Globus pallidus (tissue), 1 donor: ENCODE measurements at places on chromosomes 1 and 21.
A peak's percentile ranks its signal among the peaks of the same experiment; 100 is the strongest.

- no peak for DNase-seq
Observed at GRCh38 chr1:21251773-21252471, 38.3 kb downstream of the ECE1 start.

DNA sequence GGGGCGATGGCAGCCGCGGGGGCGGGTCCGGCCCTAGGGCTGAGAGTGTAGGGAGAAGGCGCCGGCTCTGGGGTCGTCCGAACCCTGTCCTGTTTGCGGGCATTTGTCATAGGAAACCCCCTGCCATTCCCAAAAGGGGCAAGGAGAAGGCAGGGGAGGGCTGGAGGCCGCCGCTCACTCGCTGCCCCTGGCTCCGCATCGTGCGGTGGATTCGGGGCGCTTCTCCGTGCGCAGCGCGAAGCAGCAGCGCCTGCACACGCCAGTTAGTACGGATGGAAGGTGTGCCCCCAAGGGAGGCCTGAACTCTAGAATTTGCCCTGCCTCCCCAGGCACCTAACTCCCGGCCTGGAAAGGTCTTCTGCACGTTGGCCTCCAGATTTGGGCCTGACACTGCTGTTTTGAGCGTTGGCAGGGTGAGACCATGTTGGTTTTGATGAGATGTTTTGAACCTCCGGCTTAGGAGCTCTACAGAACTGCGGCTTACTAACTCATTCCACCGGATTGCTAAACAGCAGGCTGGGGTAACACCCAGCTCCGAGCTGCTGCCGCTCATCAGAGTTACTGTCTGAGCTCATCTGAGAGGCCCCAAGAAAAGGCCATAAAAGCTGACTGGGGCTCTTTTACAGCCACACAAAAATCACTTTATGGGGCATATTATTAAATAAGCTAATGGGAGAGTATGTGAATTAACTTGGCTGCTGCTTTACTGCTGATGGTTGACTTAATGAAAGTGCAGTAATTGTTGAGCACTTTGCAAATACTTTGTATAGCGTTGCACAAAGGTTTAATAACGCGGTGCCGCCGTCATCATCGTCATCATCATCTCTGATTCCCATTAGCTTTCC lies 987 bp downstream of the GPR137B start:
- peak; percentile 20 for DNase-seq

- no peak for DNase-seq
Observed at GRCh38 chr1:39003794-39004193, 12.7 kb downstream of the AKIRIN1 start.

DNA sequence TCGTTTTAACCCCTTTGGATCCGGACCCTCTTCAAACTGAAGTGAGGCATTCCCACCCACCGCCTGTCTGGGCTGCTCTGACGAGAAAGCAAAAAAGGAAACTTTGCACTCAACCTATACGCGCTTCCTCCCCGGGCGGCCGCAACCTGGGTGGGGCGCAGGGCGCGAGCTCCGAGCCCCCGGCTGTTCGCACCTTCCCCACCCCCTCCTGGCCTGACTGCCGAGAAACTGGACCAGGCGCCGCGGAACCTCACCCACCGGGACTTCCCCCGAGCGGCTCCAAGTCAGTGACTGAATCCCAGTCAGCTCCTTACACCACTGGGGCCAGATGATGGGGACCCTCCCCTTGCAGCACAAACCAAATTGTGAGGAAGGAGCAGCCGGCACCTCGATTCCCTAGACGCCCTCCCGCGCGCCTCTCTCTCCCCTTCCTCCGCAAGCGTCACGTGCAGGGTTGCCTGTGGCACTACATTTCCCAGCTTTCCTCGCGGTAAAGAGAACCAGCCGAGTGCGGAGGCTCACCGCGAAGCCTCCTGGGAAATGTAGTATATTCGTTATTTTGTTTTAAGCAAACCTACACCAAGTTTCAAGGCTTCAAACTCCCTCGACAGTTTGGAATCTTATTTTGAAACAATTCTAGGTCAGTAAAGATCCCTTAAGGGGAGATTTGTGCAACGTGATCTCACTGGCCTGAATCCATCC lies at the start of gene RAB29:
TSS of gene RAB29 (minus strand) at position 468 of the 702 bp plus-strand sequence. CDS start 526 bp downstream, outside the sequence.
- DNase-seq: peak; percentile 85

DNA sequence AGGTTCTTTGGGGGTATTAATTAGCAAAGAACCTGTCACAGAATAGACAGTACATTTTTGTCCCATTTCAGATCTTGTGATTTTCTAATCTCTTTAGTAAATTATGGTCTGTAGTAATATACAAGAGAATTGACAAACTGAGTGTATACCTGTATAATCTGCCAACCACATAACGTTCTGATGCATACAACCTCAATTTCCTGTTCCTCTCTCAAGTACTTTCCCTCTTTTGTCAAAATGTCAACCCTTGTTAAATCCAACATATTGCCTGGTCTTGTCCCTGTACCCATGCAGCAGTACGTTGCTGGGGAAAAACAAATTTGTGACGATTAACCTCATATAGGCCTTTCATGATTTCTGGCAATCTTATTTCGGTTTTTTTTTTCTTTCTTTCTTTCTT lies 1.1 kb downstream of the ARV1 start:
- DNase-seq: no peak

DNA sequence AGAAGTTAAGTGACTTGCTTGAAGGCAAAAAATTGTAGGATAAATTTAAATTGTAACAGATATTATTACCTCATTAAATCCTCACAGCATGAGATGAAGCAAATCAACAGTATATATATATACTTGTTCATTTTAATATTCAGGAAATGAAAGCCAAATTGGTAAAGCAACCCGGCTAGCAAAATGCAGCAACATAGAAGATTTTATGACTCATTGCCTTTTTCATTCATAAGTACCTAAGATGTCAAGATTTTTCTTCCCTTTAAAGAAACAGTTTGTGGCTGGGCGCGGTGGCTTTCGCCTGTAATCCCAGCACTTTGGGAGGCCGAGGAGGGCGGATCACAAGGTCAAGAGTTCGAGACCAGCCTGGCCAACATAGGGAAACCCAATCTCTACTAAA lies 190.5 kb upstream of the NRIP1 start:
- DNase-seq: no peak

GRCh38 chr21:28393279-28393678 lies 599.4 kb downstream of the LTN1 start:
- no peak for DNase-seq

DNA sequence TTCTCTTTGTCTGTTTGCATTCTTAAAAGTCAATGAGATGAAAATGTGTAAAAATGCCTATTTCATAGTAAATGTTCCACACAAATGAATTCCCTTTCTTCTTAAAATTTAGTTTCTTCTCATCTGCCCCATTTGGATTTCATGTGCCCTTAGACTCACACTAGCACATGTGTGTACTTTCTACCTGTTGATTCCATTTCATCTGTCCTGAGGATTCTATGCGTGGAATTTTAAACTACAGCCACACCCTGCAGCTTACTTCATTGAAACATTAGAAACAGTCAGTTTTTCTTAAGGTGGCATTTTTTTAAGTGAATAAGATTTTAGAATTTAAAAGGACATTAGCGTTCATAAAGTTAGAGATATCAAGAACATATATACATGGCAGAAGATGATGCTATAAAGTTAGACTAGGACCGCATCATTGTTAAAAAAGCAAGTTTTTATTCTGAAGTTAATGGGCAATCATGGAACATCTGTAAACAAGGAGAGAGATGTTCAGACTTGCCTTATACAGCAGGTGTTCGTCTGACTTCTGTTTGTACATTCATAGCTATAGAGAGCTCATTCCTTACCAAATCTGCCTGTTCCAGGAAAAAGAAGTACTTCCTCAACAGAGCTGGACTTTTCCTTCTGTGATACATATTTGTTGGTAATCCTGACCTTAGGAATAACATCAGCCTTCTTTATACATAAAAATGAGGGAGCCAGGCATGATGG lies 3.9 kb upstream of the TUT4 start:
- no peak for DNase-seq

GRCh38 chr1:230326971-230327891 lies 98.9 kb downstream of the PGBD5 start:
- DNase-seq: no peak

GRCh38 chr1:115454837-115455511 lies 116.9 kb upstream of the NGF start:
- DNase-seq: no peak
